Astrocyte of the cerebellum (primary cell): ENCODE measurements at places on chromosomes 2 and 18.

GRCh38 chr2:181685150-181685688, 4.9 kb upstream of the NEUROD1 start:
- no peak for DNase-seq

- no peak for DNase-seq
Measured at GRCh38 chr2:39484206-39484605, 47.1 kb upstream of the MAP4K3 start.

- DNase-seq: no peak
Measured at GRCh38 chr2:226579519-226579918, 220.1 kb downstream of the IRS1 start.

- DNase-seq: no peak
Measured at GRCh38 chr2:203711399-203711798, 5.0 kb downstream of the CD28 start.

DNA sequence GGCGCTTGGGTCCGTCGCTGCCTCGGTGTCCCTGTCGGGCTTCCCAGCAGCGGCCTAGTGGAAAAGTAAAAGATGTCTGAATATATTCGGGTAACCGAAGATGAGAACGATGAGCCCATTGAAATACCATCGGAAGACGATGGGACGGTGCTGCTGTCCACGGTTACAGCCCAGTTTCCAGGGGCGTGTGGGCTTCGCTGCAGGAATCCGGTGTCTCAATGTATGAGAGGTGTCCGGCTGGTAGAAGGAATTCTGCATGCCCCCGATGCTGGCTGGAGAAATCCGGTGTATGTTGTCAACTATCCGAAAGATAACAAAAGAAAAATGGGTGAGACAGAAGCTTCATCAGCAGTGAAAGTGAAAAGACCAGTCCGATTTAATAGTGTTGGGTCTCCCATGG, 8.0 kb downstream of the HES6 start:
- DNase-seq: no peak

DNA sequence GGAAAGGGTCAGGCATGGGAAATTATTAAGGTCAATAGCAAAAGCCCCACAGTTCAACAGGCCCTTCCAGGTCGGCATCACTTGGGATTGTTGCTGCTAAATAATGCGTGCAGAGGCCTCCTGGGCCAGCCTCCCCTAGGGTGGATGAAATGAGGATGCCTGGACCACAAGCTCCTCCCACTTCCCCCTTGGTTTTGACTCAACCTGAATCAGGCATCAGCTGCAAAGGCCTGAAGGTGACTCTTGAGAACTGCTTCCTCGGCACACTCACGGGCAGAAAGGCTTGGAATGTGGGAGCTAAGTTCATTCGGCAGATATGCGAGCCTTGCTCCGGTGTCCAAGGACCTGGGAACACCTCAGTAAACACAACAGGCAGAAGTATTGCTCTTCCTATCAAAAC, 69.3 kb downstream of the MBP start:
- DNase-seq: peak; percentile 66

DNA sequence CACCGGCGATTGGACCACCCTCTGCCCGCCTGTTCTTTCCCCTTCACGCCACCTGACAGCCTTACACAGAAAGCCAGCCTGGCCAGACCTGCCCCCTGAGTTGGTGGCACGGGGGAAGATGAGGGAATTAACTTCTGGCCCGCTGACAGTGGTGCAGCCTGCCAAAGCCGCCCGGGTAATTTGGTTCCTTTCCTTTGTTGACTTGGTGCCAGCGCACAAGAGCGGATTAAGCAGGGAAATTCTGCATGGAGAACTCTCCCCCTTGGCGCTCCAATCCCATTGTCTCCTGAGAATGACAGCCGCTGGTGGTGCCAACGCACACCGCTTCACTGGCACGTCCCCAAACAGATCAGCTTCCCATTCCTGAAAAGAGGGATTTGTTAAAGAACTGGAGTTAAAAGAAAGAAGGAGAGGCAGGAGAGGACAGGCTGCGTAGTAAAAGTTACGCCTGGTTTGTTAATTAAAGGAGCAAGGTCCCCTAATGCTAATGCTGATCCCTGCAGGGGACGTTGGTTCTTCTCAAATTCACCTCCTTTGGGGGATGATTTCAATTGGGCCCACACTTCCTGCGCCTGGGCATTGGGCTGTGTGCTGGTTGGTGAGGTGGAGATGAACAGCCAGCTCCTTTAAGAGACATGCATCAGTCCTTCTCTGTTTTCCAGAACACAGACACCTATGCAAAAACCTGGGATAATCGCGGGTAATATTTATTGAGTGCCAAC, 286.8 kb downstream of the MYCN start:
- no peak for DNase-seq

DNA sequence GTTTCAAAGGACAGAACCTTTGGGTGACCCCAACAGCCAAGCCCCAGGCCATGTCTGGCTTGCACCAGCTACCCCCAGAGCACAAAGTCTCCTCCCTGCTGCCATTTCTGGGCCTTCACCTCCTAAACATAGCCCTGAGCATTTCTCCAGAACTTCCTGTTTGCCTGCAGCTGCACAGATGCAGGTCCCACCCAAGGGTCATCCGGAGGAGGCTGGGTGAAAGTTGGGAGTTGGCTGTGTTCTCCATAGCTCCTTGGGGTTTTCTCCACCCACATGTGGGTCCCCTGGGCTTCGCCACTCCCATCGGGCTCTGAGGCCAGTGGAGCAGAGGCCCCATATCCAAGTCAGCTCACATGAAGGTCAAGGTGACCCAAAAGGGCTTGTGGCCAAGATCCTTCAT, 4.3 kb downstream of the TNP1 start:
- DNase-seq: no peak

DNA sequence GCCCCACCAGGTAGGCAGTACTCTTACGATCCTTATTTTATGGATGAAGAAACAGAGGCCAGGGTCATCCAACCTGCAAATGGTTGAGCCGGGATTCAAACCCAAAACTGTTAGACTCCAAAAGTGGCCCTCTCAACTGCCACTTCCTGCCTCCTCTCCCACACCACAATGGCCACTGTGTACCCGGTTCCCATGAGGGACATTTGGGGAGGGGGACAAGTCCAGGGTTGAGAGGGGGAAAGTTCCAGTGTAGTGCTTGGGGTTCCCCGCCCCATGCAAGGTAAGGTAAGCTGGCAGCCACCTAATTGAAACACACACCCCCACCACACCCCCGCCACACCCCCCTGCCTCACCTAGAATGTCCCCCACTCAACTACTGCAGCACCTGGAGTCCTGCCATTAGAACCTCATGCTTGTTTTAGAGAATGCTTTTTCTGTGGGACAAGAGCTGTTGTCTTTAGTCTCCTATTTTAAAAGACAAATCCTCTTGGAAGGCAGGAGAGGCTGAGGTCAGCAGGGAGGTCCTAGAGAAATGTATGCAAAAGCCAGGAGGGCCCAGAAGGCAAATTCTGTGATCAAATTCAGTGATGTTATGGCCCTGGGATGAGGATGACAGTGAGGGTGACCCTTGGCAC, 145.2 kb downstream of the ZFP36L2 start:
- DNase-seq: no peak

DNA sequence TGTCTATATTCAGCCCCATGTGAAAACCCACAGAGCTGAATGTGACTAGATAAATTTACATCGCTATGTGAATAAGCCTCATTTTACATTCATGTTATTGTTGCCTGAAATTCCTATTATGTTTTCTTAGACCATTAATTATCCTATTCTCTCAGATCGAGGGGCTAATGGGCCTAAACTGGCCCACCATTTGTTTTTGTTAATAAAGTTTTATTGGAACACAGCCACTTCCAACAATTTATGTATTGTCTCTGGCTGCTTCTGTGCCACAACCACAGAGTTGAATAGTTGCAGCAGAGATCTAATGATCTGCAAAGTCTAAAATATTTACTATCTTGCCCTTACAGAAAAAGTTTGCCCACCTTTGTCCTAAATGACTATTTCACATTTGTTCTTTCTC, 61.0 kb downstream of the KLHL14 start:
- DNase-seq: no peak
